ENCODE measurements at places on chromosomes 12 and 14.

DNA sequence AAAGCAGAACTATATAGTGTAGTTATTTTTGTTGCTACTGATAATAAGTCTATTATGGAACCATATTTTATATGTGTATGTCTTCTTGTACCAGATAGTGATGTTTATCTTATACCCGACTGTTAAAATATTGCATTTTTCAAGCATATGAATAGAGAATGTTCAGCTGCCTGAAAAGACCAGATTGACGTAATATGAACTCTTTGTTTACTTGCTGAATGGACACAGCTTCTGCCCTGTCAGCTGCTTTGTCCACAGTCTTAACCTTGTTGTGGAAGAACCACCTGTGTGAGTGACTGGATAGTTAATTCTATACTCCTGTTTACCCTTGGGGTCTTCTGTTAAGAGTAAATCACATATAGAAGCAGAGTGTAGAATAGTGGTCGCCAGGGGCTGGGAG lies 109.3 kb downstream of the LGR5 start:
- DNase-seq: no peak

- no peak for DNase-seq
Observed at GRCh38 chr14:42893183-42893582, 1286.5 kb downstream of the LRFN5 start.

GRCh38 chr12:272942-273341 lies 10.3 kb upstream of the SLC6A13 start:
- no peak for DNase-seq

DNA sequence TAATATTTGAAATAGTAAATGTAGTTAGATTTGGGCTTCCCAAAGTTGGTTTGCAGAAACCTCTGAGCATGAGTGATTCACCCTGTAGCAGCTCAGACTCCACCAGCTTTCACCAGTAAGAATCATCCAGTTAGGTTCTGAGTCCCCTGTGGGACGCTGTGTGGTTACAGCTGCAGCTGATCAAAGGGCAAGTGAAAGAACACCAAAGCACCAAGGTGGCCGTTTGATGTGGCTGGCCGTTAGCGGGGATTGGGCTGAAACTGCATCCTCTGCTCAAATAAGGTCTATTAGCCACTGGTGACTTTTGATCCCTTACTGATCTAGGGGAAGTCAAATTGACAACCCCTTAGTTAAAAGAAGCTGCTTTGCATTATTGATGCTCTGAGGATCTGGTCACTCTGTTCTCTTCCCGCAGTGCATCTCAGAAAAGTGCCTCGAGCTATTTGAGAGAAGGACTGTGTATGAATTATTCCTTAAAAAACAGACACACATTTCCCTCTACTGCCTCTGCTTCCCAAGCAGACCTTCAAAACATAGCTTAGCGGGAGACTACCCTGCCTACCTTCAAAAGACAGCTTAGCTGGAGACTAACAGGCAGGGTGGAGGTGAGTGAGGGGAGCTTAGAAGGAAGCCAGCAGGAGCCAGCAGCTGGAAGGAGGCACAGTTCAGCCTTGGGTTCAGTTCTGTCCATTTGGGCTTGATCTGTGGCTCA lies 3.7 kb downstream of the ABHD12B start:
- DNase-seq: no peak

GRCh38 chr12:82648259-82648909 lies 38.3 kb upstream of the TMTC2 start:
- DNase-seq: no peak

DNA sequence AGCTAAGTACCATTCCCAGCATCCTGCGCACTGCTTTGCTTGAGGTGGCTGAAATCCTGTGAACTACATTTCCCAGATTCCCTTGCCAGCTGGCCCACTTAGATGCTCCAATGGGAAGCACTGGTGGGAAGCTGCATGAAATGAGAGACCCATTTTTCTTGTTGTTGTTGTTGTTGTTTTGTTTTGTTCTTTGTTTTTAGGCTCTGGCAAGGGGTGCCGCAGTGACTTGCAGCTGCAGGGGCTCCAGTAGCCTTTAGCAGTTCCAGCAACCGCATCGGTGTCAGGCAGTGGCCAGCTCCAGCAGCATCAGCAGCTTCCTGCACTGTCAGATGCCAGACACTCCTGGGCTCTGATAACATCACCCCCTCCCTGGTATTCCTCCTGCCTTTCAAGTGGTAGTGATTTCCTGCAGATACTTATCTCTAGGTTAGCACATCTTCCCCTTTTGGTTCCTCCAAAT lies 8.8 kb upstream of the EGLN3 start:
- DNase-seq: no peak

- peak; percentile 90 for DNase-seq
Observed at GRCh38 chr12:75478116-75478794, 2.3 kb upstream of the GLIPR1 start.

GRCh38 chr14:95468448-95469133 lies 47.9 kb downstream of the SYNE3 start:
- no peak for DNase-seq

- DNase-seq: no peak
Observed at GRCh38 chr14:77329872-77330271, 9.0 kb downstream of the GSTZ1 start.

DNA sequence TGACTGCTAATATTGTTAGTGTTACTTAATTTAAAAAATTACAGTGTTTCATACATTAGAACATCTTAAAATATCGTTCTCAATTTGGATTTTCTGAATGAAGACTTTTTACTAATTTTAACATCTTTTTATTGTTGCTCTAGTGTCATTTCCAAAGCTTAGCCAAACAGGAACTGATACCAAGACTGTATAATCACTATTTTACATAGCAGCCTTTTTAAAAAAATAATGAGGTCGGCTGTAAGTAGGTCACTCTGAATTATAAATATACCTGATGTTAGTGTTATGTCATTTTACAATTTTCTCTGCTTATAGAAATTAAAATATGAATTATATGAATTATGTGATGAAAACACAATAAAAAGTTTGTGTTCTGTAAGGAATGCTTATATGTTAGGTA lies 321.5 kb downstream of the TMEM117 start:
- DNase-seq: no peak

DNA sequence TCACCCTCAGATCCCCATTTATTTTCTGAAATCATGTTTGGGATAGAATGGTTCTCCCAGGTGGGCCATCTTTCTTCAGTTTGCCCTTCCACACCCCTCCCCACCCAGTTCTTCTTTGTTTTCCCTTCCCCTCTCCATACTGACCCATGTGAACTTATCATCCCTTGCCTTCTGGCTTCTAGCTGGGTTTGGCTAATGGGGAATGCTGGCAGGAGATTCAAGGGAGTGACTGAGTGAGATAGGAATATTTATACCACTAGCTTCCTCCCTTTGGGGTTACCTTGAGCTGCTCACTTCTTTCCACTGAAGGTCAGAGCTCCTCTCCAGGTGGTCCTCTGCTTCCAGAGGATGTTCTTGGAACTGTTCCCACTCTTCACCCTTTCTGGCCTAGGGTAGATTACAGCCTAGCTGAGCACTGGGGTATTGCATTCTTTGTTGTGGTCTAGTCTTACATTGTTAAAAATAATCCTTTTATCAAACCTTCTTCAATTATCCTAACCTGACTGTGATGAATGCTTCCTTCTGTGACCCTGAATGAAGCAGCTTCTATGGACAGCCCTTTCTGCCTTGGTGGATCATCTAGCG lies 88.3 kb upstream of the ATP2B1 start:
- DNase-seq: no peak

GRCh38 chr12:129001-129400 lies 62.4 kb downstream of the IQSEC3 start:
- DNase-seq: no peak

DNA sequence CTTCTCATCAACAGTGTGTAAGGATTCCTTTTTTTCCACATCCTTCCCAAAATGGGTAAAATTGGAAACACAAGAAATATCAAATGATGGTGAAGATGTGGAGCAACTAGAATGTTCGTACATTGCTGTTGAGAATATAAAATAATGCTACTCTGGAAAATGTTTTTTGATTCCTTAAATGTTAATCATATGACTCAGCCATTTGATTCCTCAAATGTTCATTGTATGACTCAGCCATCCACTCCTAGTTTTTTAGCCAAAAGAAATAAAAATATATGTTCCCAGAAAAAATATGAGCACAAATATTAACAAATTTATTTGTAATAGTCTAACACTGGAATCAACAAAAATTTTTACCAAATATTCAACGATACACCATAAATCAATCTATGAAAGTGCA lies 1108.6 kb downstream of the LRFN5 start:
- DNase-seq: no peak

GRCh38 chr14:85587151-85587711 lies 57.3 kb downstream of the FLRT2 start:
- DNase-seq: peak; percentile 41

- DNase-seq: no peak
Observed at GRCh38 chr12:92471551-92471950, 231.2 kb upstream of the PLEKHG7 start.

DNA sequence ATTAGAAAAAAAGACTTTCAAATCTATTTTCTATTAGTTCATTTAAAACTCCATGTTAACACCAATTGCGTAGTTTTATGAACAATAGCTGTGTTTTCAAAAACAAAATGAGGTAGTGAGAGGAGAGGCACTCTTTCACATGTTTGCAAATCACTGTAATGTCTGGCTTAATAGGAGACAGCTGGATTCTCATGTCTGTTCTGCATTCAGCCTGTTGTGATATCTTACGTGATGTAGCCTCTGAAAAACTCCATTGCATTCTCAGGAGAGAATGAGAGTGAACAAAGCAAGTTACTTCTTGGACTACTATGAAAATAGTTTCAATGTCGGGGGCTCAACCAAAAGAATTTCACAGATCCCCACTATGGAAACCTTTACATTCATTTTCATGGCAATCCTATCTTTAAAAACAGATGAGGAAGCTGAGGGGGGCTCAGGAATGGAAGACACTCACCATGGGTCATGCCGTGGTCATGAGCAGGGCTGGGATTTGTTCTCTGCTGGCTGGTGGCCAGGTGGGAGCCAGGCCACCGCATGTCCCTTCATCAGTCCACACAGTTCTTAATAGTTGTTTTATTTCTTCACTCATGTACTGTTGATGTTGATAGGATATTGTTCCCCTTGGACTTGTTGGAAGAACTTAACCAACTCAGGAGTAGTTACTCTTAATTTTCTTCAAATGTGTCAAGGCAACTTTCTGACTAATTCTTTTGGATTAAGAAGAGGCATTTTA lies 346.2 kb upstream of the FAR2 start:
- DNase-seq: no peak

GRCh38 chr14:96634481-96634880 lies 132.3 kb downstream of the PAPOLA start:
- DNase-seq: no peak

- DNase-seq: no peak
Observed at GRCh38 chr14:103030741-103031565, 26.4 kb downstream of the CDC42BPB start.

DNA sequence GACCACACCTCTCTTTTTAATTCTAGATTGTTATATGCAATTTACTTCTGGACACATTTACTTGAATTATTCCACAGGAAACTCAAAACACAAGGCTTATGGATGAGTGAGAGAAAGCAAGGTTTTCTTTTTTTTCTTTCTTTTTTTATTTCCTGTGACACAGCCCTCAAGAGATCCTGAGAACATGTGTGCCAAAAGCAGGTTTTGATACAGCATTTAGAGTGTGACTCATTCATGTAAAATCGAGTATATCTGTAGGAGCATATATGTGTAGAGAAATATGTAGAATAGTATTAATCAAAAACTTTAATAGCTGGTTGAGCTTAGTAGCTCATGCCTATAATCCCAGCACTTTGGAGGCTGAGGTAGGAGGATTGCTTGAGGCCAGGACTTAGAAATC lies 4.4 kb upstream of the MAX start:
- no peak for DNase-seq

DNA sequence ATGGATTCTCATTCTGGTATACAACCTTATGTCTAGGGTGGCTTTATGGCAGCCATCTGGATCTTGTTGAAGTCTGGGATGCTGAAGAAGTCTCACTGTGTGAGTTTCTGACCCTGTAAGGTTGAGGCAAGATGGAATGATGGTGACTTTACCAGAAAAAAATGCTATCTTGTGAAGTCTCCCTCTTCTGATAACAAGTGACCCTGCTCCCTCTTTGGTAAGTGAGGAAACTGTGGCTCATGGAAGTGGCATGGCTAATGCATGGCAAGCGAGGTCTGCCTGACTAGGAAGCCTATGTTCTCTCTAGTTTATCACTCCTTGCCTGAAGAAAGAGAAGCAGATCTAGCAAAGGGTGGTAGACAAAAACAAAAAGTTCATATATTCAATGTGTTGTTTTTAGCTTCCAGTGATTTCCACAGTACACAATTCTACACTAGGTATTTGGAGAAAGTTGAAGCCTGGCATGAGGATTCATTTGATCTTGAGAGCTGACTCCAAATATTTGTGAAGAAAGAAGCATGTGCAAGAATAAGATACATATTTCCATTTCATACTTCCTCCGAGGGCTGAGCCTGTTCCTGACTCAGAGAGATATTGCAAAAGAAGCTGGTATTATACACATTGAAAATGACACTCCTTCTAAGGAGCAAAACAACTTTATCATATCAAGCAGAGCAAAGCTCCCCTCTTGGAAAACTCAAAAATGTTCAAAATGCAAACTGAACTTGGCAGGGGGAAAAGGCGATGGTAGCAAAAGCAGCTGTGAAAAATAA lies 63.6 kb downstream of the HELB start:
- DNase-seq: peak; percentile 53

- no peak for DNase-seq
Observed at GRCh38 chr14:70366911-70367310, 7.4 kb upstream of the COX16 start.

GRCh38 chr12:82089369-82090121 lies 268.6 kb downstream of the CCDC59 start:
- DNase-seq: no peak

Data from AML-193 (cell line).